Activated T-helper 1 cell treated with Interleukin-2 at 50 U/mL for 16 hours (primary cell): ENCODE measurements at places on chromosomes 7 and 10.

DNA sequence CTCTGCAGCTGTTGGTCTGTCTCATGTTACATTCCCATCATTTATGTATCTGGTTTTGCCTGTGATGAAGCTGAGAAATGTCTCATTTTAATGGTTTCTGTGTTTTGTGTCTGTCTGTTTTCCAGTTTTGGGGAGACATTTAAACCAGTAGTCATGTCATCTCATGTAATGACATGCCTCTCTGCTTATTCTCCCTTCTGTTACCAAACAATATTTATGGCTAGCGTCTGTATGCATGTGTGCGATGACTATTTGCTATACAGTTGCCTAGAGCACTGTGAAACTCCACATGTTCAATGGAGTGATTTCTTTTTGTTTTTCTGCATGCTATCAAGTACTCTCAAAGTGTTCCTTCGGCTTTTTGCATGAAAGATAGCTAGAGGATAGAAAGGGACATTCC lies 132.0 kb downstream of the ST7 start:
- DNase-seq: no peak

DNA sequence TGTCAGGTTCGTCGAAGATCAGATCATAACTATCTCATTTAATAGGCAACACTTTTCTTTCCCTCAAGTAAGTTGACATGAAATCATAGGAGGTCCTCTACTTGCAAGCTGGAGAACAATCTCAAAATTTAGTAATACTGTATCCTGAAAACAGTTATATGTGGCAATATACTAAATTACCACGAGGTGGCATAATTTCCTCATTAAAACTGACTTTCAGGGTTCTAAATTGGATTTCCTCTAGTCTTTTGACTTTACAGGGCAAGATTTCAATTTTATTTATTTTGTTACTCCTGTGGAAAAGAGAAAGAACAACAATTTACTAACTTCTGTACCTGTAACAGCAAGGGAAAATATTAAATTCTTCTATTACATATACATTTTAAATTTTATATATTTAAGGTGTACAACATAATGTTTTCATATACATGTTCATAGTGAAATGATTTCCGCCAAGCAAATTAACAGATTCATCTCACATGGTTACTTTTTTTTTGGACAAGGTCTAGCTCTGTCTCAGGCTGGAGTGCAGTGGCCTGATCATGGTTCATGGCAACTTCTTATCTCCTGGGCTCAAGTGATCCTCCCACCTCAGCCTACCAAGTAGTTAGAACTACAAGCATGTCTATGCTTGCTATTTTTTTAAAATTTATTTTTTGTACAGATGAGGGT lies 53.4 kb upstream of the CYP2C18 start:
- no peak for DNase-seq

- DNase-seq: no peak
These were observed 347.8 kb upstream of the NFE2L3 start for GRCh38 chr7:25804154-25804553.

GRCh38 chr10:69445041-69445440 lies 6.2 kb upstream of the TSPAN15 start:
- no peak for DNase-seq

GRCh38 chr7:72437061-72437585 lies 25.0 kb upstream of the CALN1 start:
- no peak for DNase-seq

- no peak for DNase-seq
These were observed 81.7 kb upstream of the NRP1 start for GRCh38 chr10:33416209-33416608.
